Heart right ventricle (tissue), 16 donors: ENCODE measurements at places on chromosomes 5 and 9. TPM values are rescaled to one million over a fixed set of nuclear protein-coding genes. Genes with fewer than 3 reads are reported as not detected.

The SLC4A9 gene
- not detected for total RNA-seq

The PCDHA4 gene
- total RNA-seq = 0.07 TPM

The PCDHB14 gene
- total RNA-seq = 3.5 TPM

The LRRC19 gene
- total RNA-seq = not detected

The FAXDC2 gene
- total RNA-seq = 26.0 TPM

The NR5A1 gene
- not detected for total RNA-seq

The UGCG gene
- 13.6 TPM for total RNA-seq

The ZNF608 gene
- 13.9 TPM for total RNA-seq

The PAEP gene
- not detected for total RNA-seq

The PCDHB6 gene
- 0.67 TPM for total RNA-seq

The GFI1B gene
- total RNA-seq = 0.49 TPM

The TAL2 gene
- total RNA-seq = not detected

The REEP5 gene
- 132 TPM for total RNA-seq

The CATSPER3 gene
- total RNA-seq = 0.55 TPM

The FGF10 gene
- 0.37 TPM for total RNA-seq

The CCL27 gene
- not detected for total RNA-seq

The TRAF1 gene
- 6.7 TPM for total RNA-seq

The ANKRD33B gene
- 23.3 TPM for total RNA-seq

The IL7R gene
- total RNA-seq = 0.38 TPM

The GOLM1 gene
- 7.8 TPM for total RNA-seq

The PCDHB7 gene
- 1.1 TPM for total RNA-seq

The RNF183 gene
- total RNA-seq = not detected

The TESK1 gene
- 21.0 TPM for total RNA-seq

The CXCL14 gene
- 0.28 TPM for total RNA-seq

The TRMO gene
- total RNA-seq = 8.5 TPM

The TXN gene
- 52.7 TPM for total RNA-seq
